Cardiac fibroblast (primary cell): ENCODE measurements at places on chromosomes 3 and 15.

DNA sequence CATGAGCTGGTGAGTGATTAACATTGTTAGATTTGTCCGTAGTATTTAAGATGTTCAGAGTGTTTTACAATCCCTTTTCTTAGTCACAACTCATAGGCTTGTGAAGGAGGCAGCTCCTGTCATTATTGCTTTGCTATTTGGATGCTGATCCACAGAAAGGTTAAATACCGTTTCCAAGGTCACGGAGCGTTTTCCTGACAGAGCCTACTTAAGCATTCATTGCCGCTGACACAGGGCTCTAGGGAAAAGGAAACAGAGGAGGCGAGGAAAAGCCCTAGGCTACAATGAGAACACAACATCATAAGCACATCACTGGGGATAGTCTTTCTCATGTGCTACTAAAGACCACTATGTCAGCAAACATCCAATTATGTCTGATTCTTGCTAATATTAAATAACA is 38.5 kb upstream of the CPB1 start:
- peak; percentile 35 for DNase-seq

GRCh38 chr15:70762469-70763119 is 764 bp downstream of the UACA start:
- peak; percentile 80 for DNase-seq

GRCh38 chr15:39969002-39969394 is 35.1 kb downstream of the EIF2AK4 start:
- no peak for DNase-seq

DNA sequence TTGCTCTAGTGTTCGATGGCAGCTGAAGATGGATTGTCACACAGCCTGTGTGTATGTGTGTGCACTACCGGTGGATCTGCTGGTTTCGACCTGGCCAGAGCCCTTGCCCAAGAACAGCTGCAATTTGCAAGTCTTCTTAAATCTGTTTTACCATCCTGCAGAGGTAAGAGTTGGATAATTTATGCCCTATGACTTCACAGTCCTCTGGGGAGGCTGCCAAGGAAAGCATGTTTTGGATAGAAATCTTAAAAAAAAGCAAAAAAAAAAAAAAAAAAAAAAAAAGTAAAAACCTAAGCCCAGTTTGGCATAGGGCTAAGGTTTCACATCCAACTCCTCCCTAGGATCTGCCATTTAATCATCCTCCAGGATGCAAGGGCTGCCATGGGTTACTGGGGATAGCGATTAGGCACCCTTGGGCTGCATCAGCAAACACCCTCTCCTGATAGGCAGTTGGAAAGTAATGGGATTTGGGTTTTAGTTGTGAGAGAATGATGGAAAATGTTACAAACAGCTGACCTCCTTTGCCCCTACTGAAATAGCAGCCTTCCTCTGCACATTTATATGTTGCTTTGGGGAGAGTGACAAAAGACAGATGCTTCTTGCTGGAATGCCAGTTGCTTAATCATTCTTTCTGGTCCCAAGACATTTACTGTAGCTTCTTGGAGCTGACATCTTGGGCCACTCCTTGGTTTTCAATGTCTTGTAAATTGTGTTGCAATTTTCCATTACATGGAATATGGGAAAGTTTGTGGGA is 35.4 kb downstream of the CD200R1L start:
- peak; percentile 99 for DNase-seq

GRCh38 chr3:195809291-195809785 is 2.4 kb downstream of the MUC4 start:
- DNase-seq: no peak

DNA sequence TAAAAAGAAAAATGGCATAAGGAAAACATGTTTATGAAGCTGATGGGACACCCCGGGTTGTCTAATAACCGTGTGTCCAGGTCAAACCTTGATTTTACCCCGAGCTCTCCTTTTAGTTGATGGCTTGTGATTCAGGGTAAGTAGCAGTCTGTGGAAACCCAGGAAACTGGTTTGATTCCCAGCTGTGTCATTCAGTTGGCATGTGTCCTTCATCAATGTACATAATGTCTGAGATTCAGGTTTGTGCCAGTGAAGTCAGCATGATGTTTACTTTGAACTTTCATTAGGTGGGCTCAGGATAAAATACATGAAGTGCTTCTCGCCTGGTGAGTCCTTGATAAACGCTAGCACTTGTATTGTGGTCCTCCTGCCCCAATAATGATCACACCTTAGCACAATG is 4.3 kb upstream of the COPG1 start:
- DNase-seq: peak; percentile 42

DNA sequence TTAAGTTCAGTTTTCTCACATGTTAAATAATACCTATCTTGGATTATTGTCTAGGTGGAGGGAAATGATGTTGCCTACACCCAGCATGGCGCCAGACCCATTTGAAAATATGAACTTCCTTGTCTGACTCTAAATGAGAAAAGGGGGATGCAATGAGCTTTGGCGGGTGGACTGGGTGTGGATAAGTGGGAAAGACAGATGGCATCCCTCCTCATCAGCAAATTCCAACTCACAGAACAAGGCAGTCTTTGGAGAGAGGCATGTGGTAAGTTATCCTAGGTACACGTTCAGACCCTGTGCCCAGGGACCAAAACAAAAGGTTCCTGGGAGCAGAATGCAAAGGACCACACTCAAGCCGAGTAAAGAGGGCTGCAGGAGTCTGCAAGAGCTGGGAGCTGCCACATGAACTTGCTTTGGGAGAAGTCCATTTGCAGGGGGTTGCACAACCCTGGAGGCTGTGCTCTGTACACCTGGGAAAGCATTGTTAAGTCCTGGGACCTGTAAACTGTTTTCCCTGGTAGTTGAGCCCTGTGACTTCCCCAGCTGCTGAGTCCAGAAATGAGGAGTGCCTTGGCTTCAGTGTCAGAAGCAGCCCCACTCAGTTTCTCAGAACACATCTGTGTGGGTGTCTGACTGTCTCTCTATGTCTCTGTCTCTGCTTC is 102.3 kb upstream of the TPM1 start:
- DNase-seq: no peak

DNA sequence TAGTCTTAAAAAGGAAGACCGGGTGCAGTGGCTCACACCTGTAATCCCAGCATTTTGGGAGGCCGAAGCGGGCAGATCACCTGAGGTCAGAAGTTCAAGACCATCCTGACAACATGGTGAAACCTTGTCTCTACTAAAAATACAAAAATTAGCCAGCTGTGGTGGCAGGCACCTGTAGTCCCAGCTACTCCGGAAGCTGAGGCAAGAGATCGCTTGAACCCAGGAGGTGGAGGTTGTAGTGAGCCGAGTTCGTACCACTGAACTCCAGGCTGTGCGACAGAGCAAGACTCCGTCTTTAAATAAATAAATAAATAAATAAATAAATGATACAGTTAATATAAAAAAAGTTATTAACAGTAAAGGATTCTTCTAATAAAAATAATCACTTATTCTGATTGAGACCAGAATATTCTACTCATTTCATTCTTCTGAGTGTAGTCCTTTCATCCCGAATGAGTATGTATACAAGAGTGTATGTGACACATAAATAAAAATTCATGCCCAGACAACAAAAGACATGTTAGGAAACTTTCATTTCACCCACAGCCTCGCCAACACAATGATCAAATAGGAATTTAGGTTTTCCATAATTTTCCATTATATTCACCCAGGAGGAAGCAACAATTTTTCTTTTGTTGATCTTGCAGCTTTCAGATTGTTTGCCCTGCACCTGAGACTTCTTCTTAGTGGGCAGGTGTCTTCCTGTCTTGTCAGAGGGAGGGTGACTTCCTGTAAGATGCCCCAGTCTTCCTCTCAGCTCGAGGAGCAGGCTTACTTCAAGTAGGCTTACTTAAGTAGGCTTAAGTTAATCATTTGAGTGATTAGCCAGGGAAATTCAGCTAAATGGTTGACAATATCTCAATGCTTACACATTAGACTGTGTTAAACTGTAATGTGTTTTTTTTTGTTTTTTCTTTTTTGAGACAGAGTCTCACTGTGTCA is 7.8 kb upstream of the NUP210 start:
- DNase-seq: no peak

GRCh38 chr15:56102441-56102840 is 109.0 kb upstream of the NEDD4 start:
- no peak for DNase-seq

DNA sequence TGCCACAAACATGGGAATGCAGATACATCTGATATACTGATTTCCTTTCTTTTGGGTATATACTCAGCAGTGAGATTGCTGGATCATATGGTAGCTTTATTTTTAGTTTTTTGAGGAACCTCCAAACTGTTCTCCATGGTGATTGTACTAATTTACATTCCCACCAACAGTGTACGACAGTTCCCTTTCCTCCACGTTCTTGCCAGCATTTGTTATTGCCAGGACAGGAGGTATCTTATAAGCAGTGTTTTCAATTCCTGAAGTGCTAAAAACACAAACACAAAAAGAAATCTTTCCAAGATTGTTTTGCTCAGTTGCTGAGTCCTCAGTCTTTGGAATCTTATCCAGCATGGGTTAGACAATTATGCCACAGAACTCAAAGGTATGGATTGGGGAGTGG is 13.5 kb downstream of the GTF2E1 start:
- DNase-seq: no peak

- peak; percentile 61 for DNase-seq
Measured at GRCh38 chr15:59063042-59063441, 41.9 kb upstream of the CCNB2 start.

- DNase-seq: no peak
Measured at GRCh38 chr15:100187677-100188076, 154.1 kb downstream of the ADAMTS17 start.

- DNase-seq: no peak
Measured at GRCh38 chr3:123168605-123169004, 33.1 kb upstream of the SEC22A start.

DNA sequence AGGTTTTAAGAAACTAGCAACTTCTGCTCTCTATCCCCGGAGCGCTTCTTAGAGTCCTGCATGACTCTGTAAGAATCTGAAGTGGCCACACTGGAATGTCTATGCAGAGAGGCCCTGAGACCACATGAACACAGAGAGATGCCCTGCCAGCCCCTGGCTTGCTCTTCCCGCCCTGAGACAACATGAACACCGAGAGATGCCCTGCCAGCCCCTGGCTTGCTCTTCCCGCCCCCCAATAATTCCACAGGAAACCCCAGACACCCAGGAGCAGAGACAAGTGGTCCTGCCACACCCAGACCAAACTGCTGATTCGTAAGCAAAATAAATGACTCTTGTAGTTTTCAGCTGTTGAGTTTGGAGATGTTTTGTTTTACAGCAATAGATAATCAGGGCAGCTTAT is 166.1 kb downstream of the OSBPL10 start:
- no peak for DNase-seq

DNA sequence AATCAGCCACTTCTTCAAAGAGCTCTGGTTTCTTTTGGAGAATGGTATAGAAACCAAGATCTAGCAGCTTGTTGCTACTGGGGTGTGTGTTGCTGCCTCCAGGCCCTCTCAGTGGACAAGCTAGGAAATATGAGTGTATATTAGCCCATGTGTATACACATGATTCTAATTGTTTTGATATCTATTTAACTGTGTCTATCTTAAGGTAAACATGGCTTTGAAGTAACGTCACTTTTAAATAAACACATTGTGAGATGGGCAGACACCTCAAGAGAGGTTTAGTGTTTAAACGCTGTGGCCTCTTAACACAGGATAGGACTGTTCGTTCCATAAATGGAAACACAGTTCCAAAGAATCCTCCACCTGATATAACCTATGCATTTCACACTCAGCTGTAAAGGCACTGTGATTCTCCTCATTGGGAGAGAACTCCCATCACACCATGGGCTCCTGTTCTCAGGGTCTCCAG is 87.0 kb downstream of the GMPS start:
- no peak for DNase-seq

- DNase-seq: peak; percentile 45
Measured at GRCh38 chr15:68487087-68487843, 55.3 kb upstream of the ITGA11 start.

DNA sequence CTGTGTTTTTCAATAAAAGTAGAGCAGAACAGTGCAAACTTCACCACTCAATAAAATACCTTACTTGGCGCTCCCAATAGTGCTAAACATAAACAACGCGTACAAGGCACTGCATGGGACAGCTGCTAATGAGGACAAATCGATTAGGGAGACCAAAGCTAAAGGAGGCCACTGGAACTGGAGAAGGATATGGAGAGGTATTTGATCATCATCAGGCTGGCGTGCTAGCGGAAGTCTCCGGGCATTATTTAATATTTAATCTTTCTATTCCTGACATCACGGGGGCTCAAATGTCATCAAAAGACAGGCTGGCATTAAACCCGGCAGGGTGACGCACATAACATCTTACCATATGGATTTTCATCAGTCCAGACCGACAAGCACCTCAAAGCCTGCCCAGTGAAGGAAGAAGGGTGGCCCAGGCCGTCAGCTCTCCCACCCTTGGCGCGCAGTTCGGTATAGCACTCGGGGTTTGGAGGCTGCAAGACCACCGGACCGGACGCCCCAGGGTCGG is 604 bp downstream of the CCPG1 start:
- DNase-seq: peak; percentile 28

- DNase-seq: peak; percentile 39
Measured at GRCh38 chr3:30495172-30496065, 111.0 kb upstream of the TGFBR2 start.

DNA sequence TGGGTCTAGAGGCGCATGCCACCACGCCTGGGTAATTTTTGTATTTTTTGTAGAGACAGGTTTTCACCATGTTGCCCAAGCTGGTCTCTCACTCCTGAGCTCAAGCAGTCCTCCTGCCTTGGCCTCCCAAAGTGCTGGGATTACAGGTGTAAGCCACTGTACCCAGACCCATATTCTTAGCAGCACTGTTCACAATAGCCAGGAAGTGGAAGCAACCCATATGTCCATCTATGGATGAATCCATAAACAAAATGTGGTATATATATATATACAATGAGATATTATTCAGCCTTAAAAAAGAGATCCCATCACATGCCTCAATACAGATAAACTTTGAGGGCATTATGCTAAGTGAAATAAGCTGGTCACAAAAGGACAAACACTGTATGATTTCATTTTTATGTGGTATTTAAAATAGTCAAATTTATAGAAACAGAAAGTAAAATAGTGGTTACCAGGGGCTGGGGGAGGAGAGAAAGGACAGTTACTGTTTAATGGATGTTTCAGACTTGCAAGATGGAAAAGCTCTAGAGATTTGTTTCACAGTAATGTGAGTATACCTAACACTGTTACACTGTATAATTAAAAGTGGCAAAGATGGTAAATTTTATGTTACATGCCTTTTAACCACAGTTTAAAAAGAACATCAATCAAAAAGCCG is 35.7 kb upstream of the GRAMD1C start:
- DNase-seq: no peak

- DNase-seq: peak; percentile 16
Measured at GRCh38 chr15:69784798-69785566, 312.7 kb downstream of the TLE3 start.

DNA sequence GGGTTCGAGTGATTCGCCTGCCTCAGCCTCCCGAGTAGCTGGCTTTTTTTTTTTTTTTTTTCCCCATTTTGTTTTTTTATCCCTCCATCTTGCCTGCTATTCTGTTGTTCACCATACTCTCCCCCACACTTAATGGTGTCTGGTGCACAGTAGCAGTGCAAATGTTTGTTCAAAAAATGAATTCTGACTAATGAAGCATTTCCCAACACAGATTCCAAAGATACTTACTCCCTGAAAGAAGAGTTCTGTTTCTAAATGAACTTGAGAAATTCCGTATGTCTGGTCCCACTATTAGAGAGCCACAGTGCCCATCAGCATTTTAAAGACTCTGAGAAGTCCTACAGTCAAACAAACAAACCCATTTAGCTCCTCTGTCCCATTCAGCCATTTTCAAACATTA is 9.5 kb downstream of the EDEM1 start:
- DNase-seq: peak; percentile 82

- DNase-seq: no peak
Measured at GRCh38 chr15:98628216-98628615, 20.1 kb upstream of the IGF1R start.
